ENCODE measurements at places on chromosomes 11 and 22.

- DNase-seq, result peak; percentile 88
These were observed 70.6 kb downstream of the ADM start for GRCh38 chr11:10375280-10375971.

DNA sequence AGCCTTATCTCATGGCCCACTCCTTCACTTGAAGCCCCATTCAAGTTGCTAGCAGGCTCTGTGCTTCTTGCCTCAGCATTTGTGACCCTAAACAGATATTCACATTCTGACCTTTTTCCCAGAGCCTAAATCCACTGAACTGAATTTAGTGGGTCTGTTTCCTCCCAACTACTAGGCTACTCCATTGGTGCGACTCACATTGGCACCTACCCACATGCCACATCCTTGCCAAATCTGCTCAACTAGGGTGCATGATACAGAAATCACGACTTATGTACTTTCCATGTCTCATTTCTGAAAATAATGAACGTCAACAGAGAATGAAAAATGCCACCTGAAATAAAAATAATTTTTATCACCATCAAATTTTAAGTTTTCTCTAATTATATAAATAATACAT lies 8.4 kb upstream of the MMP12 start:
- DNase-seq, result no peak

DNA sequence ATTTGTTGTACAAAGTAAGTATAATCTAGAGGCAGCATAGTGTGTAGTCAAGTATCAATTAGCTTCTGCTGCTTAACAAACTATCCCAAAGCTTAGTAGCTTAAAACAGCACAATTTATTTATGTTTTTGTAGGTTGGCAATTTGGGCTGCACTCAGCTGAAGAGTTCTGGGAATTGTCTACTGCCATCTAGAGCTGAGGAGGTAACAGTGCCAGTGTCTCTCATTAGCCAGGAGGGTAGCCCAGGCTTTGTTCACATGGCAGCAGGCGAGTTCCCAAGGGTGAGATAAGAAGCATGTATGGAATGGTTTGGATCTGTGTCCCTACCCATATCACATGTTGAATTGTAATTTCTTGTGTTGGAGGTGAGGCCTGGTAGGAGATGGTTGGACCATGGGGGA lies 45.8 kb upstream of the SLN start:
- DNase-seq, result no peak

GRCh38 chr11:132455044-132455443 lies 1077.3 kb downstream of the OPCML start:
- no peak for DNase-seq

DNA sequence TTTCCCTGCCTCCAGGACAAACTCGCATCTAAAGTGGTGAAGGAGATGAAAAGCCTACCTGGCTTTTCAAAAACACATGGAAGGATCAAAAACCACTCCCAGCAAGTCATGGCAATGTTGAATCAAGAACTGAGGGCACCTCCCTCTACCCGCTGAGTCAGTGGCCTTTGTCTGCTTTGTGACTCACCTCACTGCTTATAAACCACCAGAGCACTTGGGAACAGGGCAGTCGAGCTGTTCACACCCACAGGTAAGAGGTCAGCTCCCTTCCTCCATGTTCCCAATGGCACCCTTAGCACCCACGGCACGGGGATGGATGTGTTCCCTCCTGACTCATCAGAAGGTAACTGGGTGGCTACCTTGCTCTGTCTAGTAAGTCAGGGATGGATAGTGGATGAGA lies 21.7 kb downstream of the TENM4 start:
- DNase-seq, result peak; percentile 72

DNA sequence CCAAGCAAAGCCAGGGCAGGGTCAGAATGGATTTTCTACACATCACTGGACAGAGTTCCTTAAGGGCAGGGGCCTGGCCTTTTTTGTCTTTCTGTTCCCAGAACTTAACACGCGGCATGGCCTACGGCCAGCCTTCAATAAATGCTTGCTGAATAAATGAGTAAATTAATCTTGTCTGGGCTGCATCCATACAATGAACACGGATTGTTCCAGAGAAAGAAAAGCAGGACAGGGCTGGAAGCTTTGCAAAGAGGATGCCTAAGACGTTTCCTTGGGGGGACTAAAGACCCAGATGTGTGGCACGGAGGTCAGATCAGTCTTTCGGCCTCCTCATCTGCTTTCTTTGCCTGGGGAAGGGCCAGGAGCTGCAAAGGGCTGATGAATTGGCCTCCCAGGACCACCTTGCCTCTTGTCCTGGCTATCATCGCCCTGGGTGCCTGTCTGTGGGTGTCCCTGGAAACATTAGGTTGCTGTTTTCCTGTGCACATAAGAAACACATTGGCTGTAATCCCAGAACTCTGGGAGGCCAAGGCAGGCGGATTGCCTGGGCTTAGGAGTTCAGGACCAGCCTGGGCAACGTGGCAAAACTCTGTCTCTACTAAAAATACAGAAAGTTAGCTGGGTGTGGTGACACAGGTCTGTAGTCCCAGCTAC lies 20.8 kb upstream of the RFPL3 start:
- DNase-seq, result no peak

- DNase-seq, result no peak
These were observed 39.4 kb downstream of the GLYATL2 start for GRCh38 chr11:58805065-58805464.

- DNase-seq, result no peak
These were observed 4.7 kb downstream of the RTCB start for GRCh38 chr22:32407312-32407711.

DNA sequence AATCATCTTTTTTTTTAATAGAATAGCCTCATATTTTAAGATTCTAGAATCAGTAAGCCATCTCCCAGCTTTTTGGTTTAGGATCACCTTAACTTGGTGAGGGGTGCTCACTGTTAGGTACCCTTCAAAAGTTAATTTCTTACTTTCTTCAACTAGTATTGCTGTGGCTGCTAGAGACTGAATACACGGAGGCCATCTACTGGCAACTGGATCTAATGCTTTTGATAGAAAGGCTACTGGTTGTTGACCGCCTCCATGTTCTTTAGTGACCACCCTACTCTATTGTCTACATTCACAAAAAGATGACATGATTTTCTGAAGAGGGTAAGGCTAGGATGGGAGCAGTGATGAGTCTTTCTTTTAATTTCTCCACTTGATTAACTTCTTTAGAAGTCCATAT lies 16.7 kb upstream of the ALDH3B2 start:
- no peak for DNase-seq

GRCh38 chr11:75194147-75194546 lies 43.2 kb downstream of the SLCO2B1 start:
- DNase-seq, result no peak

- DNase-seq, result peak; percentile 73
These were observed 83.7 kb downstream of the MAML2 start for GRCh38 chr11:96259134-96259830.

- DNase-seq, result peak; percentile 62
These were observed 55.8 kb upstream of the RRAS2 start for GRCh38 chr11:14414470-14415461.

DNA sequence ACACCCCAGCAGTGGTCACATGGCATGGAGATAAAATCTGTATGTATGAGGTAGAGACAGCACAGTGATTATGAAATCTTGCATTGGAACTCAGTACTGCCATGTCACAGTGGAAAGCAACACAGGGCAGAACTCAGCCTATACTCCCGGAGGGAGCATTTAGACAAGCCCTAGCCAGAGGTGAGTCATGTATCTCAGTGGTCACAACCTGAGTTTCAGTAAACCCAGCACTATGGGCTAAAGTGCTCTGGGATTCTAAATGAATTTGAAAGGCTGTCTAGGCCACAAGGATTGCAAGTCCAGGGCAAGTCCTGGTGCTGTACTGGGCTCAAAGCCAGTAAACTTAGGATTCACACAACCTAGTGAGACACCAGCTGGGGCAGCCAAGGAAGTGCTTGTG lies 1717.1 kb upstream of the RAG2 start:
- no peak for DNase-seq

GRCh38 chr11:14768526-14769188 lies 123.4 kb downstream of the CYP2R1 start:
- no peak for DNase-seq

DNA sequence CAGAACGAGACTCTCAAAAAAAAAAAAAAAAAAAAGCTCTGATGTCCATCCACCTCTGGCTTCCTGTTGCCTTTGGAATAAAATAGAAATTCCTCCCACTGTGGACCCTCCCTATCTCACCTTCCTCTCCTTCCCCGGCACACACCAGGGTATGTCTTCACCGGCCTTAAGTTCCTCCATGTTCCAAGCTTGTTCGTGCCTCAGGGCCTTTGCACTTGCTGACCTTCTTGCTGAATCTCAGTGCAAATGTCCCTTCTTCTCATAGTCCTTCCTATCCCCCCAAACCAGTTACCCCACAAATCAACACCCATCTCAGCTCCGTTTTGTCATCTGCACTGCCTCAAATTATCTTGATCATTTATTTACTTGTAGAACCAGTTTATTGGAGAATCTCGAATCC lies 20.6 kb downstream of the IFT27 start:
- no peak for DNase-seq

- no peak for DNase-seq
These were observed 12.3 kb upstream of the FGF19 start for GRCh38 chr11:69716099-69716498.

DNA sequence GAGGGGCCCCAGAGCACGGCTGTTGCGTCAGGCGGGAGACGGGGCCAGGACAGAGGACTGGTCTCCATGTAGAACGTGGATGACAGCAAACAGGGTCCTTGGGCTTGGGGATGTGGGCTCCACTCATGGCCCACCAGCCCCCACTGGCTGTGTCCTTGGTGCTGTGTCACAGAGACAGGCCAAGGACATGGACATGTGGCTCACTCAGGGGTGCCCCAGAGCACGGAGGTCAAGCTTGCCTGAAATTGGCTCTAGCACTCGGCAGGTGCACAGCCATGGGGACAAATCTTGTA lies 14.4 kb downstream of the FADS2 start:
- DNase-seq, result no peak

DNA sequence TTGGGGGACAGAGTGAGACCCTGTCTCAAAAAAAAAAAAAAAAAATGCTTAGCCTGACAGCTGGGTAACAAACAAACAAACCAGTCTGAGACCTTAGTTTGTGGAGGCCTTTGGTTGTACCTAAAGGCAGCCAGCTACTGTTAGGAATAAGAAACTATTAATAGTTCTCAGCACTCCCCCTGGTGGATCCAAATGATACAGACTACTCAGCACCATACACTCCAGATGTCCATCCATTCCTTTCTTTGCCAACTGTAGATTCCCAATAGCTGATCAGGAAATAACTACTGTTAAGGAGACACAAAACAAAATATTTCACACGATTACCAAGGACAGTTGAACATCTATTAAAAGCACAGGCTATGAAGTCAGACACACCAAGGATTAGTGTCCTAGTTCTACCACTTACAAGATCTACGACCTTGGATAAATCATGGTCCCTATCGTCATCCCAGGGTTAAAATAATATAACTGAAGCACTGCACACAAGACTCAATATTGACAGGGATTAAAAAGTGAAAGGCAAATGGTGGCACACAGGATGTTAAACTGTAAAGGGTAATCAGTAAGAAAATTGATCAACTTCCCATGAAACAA lies 17.2 kb downstream of the CLDN25 start:
- peak; percentile 42 for DNase-seq

GRCh38 chr11:99376463-99376862 lies 355.7 kb downstream of the CNTN5 start:
- DNase-seq, result peak; percentile 4

DNA sequence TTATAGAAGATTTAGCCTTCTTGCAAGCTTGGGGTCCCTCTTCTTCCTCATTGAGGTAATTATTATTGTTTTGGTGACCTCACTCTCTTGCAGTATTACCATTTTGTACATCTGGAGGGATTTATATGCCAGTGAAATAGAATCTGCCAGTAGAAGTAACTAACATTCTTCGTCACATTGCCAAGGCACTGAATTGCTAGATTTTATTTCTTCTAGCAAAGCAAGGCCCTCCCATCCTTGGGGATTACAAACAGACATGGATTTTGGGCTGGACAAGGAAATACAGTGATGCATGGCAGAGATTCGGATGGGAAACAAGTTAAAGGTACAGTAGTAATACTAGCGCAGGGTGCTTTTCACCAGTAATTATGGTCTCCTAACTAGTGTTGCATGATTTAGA lies 7.8 kb downstream of the ADAMTS15 start:
- no peak for DNase-seq

GRCh38 chr11:34268906-34269430 lies 88.8 kb downstream of the ABTB2 start:
- DNase-seq, result no peak

GRCh38 chr11:69600001-69600400 lies 41.0 kb upstream of the CCND1 start:
- DNase-seq, result no peak

GRCh38 chr11:79758325-79758724 lies 317.5 kb upstream of the TENM4 start:
- DNase-seq, result no peak

- DNase-seq, result peak; percentile 65
These were observed 28.5 kb downstream of the LRP4 start for GRCh38 chr11:46889689-46890475.

DNA sequence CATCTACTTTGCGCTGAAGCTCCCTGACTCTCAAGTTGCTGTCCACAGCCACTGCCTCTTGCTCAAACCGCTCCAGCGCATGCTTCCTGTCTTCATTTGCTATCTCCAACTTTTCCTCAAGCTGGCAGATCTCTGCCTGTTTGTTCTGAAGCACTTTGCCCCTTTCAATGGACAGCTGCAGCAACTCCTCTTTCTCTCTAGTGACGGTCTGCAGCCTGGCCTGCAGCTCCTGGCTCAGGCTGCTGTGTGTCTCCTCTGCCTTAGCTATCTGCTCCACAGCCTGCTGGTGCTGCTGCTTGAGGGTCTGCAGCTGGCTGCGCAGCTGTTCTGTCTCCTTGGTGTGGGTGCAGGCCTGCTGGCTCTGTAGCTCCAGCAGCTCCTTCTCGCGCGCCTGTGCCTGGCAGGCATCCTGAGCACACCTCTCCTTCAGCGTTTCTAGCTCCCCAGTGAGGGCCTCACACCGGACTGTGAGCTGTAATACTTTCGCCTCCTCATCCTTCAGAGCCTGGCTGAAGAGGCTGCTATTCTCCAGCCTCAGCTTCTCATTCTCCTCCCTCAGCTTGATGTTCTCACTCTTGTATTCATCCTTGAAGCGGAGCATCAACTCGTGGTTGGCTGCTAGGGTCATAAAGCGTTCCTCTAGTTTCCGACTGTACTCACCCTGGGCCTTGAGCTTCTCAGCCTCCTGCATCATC lies 723 bp downstream of the CCDC89 start:
- no peak for DNase-seq

- no peak for DNase-seq
These were observed 20.0 kb downstream of the PRR5L start for GRCh38 chr11:36316049-36316448.

DNA sequence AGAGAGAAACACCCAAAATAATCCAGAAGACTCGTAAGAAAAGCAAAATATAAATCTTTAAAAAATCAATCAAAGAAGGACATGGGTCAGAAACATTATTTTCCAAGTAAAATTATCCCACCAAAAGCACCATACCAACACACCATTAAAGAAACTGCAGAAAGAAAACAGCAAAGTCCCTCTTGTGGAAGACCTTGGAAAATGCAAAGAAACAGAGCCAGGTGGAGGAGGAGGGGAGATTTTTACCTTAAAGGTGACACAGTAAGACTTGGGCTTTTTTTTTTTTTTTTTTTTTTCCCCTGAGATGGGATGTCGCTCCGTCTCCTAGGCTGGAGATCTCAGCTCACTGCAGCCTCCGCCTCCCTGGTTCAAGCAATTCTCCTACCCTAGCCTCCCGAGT lies 123.8 kb downstream of the LARGE1 start:
- DNase-seq, result no peak
